ENCODE measurements at places on chromosomes 1 and 21. TPM values are rescaled to one million over a fixed set of nuclear protein-coding genes. Genes with fewer than 3 reads are reported as not detected.

The CR1L gene
- not detected for total RNA-seq

The MROH9 gene
- total RNA-seq, result 0.27 TPM

The ANKRD34A gene
- 0.99 TPM for total RNA-seq

The AK4 gene
- total RNA-seq, result 20.0 TPM

The CFHR1 gene
- total RNA-seq, result 1.1 TPM

The ADAMTS5 gene
- total RNA-seq, result 4.6 TPM

The TMEM79 gene
- 1.4 TPM for total RNA-seq

The C8B gene
- not detected for total RNA-seq

The GPR52 gene
- 2.9 TPM for total RNA-seq

The GALNT2 gene
- 68.1 TPM for total RNA-seq

The MPL gene
- not detected for total RNA-seq

The NR1I3 gene
- total RNA-seq, result not detected

The TBX19 gene
- total RNA-seq, result not detected

The CD2 gene
- total RNA-seq, result not detected

The BATF3 gene
- not detected for total RNA-seq

The LRRN2 gene
- total RNA-seq, result not detected

The OR2G6 gene
- total RNA-seq, result not detected

The NUDT4B gene
- total RNA-seq, result 72.0 TPM

The CHRM3 gene
- total RNA-seq, result not detected

The LDLRAD1 gene
- total RNA-seq, result not detected

The DYNLT5 gene
- total RNA-seq, result 1.4 TPM

The CELA2A gene
- not detected for total RNA-seq

The STUM gene
- total RNA-seq, result 0.98 TPM

The PDE9A gene
- total RNA-seq, result not detected

The ETV3L gene
- not detected for total RNA-seq

The GPR137B gene
- 6.8 TPM for total RNA-seq

The PTPRC gene
- not detected for total RNA-seq

The FRRS1 gene
- total RNA-seq, result 17.1 TPM

The PRXL2B gene
- 23.0 TPM for total RNA-seq

The ECE1 gene
- total RNA-seq, result 90.4 TPM

The LRRC38 gene
- not detected for total RNA-seq

The KCNA3 gene
- total RNA-seq, result under 0.01 TPM

The ZNF683 gene
- not detected for total RNA-seq

The PCBP3 gene
- total RNA-seq, result 1.2 TPM

The ANKRD65 gene
- total RNA-seq, result 2.4 TPM

The MAN1A2 gene
- total RNA-seq, result 31.3 TPM

The RSPH1 gene
- not detected for total RNA-seq

The CCDC17 gene
- 4.0 TPM for total RNA-seq

The OTUD3 gene
- total RNA-seq, result 5.8 TPM

The NEXN gene
- total RNA-seq, result 17.6 TPM

The LCE3E gene
- not detected for total RNA-seq

The SLC44A5 gene
- not detected for total RNA-seq

The PCSK9 gene
- total RNA-seq, result 2.5 TPM

The PRRX1 gene
- total RNA-seq, result 679 TPM

The NECTIN4 gene
- not detected for total RNA-seq

The PKLR gene
- total RNA-seq, result not detected

The AGTRAP gene
- total RNA-seq, result 49.4 TPM

The FCRL5 gene
- total RNA-seq, result not detected

The ST6GALNAC3 gene
- total RNA-seq, result 3.1 TPM

The PROX1 gene
- not detected for total RNA-seq

The ATP1A4 gene
- total RNA-seq, result not detected

The SELENBP1 gene
- total RNA-seq, result 70.5 TPM

The OR13G1 gene
- total RNA-seq, result not detected
